ENCODE measurements at places on chromosomes 2 and 18. TPM values are rescaled to one million over a fixed set of nuclear protein-coding genes. Genes with fewer than 3 reads are reported as not detected.

GRCh38 chr2:70496819-70497218, 56.8 kb downstream of the TGFA start:
- DNase-seq: no peak

GRCh38 chr18:70366670-70367069, 77.8 kb downstream of the SOCS6 start:
- no peak for DNase-seq

DNA sequence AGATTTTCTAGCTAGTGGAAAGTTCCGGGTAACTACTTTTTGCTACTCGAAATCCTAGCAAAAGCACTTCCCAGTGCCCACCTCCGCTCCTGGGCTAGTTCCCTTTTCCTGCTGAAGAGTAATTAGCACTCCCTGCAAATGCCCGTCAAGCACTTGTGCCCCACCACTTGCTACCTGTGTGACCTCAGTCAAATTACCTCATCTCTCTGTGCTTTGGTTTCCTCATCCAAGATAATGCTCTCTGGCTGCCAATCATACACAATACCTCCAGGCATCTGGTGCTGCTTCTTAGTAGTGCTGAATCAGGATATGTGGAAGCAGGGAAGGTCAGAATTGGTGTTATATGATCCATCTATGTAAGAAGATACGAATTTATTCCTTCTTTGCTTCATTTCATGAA, 102.1 kb upstream of the CDCA7 start:
- DNase-seq: no peak

- DNase-seq: no peak
Measured at GRCh38 chr2:118498943-118499342, 348.5 kb downstream of the EN1 start.

DNA sequence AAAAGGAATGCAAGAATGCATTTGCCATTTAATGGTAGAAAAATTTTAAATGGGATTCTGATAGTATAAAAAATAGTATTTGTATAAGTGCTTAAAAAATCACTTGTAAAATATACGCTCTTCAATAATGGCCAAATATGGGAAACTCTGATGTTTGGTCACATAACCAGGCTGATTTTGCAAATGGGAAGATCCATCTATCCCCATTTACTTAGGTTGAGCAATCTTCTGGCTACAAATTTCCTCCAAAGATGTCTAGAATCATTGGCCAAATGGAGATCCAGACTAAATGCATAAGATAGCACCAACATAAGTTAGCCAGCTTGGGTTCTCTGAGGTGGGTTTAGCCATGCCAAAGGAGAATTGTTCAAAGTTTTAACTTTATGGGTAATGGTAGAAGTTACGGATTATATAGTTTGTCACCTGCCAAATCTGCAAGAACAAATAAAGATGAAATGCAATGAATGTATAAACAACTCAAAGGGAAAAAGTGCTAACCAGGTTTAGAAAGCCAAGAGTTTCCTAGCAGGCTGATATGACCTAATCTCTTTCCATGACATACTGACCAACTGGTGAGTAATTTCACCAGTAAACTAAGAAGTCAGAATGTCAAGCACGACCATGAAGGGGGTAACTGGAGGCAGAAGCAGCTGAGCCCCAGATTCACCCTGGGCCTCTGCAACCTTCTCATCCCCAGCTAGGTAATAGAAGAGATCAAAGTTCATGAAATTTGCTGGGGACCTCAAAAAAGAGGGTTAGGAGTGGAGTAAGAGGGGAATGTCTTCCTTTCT, 10.0 kb downstream of the RHOB start:
- no peak for DNase-seq

Gene POLE4
- total RNA-seq: 46.8 TPM

Gene FSHR
- total RNA-seq: not detected

All from SJSA1 (cell line).